ENCODE measurements at places on chromosomes 3 and 15.

- DNase-seq = no peak
Observed at GRCh38 chr3:69699183-69699582, 40.1 kb upstream of the MITF start.

DNA sequence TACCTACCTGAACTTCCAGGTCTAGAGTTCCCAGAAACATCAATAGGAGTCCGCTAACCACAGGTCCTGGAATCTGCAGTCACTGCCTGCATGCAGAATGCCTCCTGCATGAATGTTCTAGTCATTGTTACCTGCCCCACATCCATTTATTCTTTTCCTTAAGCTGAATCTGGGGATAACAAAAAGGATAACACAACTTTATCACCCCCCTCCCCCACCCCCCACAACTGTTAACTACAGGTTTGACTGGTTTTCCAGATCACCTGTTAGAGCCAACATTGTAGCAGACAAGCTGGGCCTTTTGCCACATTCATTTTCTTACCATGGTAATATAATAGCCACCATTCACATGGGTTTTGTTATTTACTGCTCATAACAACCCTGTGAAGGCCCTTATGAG, 4.6 kb upstream of the CTSH start:
- no peak for DNase-seq

- no peak for DNase-seq
Observed at GRCh38 chr3:51933471-51934138, 8.1 kb downstream of the RRP9 start.

DNA sequence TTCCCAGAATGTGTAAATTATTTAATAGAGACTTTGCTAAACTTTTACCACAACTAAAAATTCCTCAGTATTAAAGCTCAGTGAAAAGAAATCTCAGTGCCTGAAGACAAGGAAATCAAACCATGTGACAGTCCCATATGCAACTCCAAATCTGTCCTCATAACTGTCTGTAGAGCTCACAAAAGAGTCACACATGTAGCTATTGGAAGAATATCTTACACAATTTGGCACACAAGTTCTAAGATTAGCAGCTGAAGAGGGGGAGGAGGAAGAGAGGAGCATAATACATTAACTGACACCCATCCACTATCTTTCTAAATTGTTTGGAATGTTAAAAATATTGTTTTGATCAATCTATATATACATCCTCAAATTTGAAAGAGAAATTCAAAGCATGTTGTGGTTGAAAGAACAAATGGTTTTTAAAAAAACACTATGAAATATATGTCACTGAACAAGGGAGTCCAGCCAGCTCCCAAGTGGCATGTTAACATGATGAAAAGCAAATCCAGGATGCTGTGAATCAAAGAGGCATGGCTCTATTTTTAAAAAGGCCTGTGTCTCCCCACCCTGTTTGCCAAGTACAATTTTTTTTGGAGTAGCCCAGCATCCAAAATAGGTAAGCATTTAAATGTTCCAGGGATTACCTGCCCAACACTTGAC, 126.3 kb upstream of the NANOGP8 start:
- DNase-seq = no peak

GRCh38 chr3:181839916-181840297, 128.2 kb downstream of the SOX2 start:
- DNase-seq = no peak

GRCh38 chr3:69737392-69737791, 1.9 kb upstream of the MITF start:
- no peak for DNase-seq

GRCh38 chr3:38588995-38589937, 60.2 kb downstream of the SCN5A start:
- no peak for DNase-seq

DNA sequence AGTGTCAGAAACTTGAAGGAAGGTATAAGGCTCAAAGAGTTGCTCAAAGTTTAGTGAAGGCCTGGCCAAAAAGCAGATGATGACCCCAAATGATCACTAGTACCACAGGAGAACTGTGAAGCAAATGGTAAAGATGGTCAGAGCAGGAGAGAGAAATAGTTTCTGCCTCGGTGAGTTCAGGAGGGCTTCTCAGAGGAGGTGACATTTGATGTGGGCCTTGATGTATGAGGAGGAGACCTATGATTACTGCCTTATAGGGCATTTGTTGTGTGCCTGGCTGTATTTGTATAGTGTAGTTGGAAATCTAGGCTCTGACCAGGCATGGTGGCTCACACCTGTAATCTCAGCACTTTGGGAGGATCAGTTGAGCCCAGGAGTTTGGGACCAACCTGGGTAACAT, 50.4 kb downstream of the DNASE1L3 start:
- no peak for DNase-seq

- no peak for DNase-seq
Observed at GRCh38 chr15:84894736-84895425, 10.4 kb downstream of the SLC28A1 start.

- no peak for DNase-seq
Observed at GRCh38 chr15:28900892-28901586, 15.3 kb downstream of the APBA2 start.

DNA sequence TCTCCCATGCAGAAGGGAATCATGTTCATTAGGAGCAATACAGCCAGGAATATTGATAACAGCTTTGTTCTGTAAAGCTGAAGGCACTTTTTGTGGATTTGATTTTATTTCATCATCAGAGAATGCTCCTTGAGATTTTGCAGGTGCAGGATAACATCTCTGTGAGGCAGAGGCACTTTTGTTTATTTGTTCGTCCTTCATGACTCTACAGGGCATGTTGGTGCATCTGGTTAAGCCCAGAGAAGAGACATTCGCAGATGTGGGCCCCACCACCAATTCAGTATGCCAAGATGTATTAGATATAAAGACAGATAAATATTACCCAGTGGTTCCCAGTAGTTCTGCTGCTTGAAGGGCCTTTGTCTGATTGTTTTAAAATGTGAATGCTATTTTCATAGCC, 368.1 kb upstream of the SEMA6D start:
- DNase-seq = no peak

DNA sequence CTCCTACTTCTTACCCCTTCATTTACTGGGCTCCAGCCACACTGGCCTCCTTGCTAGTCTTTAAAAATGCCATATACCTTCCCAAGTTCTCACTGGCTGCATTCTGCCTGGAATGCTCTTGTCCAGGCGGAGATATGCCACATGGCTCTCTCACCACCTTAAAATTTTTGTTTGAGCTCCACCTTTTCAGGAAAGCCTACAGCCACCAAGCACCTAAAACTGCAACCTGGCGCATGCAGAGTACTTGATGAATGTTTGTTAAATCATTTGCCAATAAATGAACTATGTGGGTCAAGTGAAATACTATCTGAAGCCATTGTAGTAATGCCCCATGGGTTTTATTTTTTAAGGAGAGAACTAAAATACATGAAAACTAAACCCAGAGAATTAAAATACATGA, 54.3 kb downstream of the GLB1 start:
- DNase-seq = no peak

DNA sequence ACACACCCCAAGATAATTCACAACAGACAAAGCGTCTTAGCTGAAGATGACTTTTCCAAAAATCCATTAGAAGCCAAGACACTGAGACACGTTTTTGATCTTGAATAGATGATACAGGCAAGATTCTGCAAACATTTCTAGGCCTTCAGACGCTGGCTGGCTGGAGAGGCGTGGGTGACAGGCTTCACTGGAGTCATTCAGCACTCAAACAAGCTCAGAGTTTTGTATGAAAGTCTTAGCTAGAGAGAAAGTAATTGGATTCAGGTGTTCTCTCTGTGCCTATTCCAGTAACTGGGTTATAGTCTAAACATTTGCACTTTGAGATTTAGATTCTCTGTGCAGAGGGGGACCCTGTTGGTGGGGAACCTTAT, 147.7 kb upstream of the BHLHE40 start:
- no peak for DNase-seq
